ENCODE measurements at places on chromosomes 5 and 9.

GRCh38 chr9:79799691-79800335 lies 228.0 kb downstream of the TLE4 start:
- no peak for DNase-seq

DNA sequence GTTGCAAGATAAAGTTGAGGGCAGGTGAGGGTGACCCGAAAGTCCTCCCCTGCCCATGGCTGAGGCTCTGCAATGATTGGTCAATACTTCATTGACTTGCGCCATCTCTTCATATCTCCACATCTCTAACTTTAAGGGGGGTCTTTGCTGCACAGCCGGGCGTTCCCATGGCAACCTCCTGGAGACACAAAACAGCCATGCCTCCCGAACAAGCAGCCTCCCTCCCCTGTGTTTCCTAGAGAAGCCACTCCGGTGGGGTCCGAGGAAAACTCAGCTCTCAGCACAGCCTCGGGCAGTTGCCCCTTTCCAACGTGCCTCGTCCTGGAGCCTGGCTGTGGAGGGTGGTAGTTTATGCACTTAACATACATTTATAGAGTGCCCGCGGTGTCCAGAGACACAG lies 57.5 kb downstream of the TSPAN17 start:
- no peak for DNase-seq

GRCh38 chr5:75169516-75169915 lies 67.2 kb downstream of the ANKRD31 start:
- no peak for DNase-seq

DNA sequence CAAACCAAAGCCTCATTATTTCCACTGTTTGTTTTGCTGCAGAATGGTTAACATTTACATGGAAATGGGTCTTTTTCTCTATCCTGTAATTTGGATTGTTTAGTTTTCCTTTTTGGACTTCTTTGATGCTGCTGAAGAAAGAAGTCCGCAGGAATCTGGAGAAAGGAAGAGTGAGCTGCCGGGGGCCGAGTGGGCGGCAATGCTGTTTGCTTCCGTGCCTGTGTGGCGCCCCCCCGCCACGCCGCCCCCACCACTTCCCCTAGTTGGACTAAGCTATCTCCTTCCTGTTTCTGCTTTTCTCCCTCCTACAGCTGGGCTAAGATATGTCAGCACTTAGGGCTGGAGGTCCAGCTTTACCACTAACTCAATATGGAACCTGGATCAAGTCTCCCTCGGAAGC lies 39.7 kb downstream of the ACTL7B start:
- DNase-seq = no peak

GRCh38 chr9:71910650-71911060 lies 338 bp downstream of the ABHD17B start:
- no peak for DNase-seq

- no peak for DNase-seq
Measured at GRCh38 chr5:67118050-67118620, 78.5 kb downstream of the CD180 start.
